ENCODE measurements at places on chromosomes 1 and 21.
A peak's percentile ranks its signal among the peaks of the same experiment; 100 is the strongest.

DNA sequence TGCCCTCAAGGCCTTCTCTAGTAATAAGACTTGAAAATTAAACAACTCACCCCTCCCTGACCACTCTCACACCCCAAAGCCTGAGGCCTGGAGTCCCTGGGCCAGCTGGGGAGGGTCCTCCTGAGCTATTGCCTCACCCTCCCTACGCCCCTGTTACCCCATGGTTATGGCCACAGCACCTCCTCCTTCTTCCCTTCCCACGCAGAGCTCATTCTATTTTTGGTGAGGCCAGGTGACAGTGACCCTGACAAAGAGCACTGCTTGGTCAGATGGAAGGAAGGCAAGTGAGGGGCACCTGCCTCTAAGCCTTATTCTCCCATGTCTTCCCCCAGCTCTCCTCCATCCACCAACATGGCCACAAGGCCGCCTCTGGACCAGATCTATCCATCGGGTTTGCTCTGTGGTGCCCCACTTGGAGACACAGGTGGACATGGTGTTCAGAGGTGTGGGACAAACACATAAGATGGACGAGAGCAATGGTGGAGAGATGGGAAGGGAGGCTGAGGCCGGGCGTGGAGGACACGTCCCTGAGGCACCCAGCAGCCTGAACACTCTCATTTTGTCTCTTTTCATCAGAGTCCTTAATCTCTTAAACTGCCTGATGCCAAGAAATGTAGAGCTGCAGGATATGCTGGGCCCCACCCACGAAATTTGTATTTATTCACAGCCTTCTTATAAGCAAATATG is 42.6 kb downstream of the FCRL5 start:
- DNase-seq = no peak

GRCh38 chr1:212973426-212973825 is 23.1 kb downstream of the VASH2 start:
- no peak for DNase-seq

- DNase-seq = no peak
Measured at GRCh38 chr21:42187976-42188653, 30.8 kb upstream of the ABCG1 start.

DNA sequence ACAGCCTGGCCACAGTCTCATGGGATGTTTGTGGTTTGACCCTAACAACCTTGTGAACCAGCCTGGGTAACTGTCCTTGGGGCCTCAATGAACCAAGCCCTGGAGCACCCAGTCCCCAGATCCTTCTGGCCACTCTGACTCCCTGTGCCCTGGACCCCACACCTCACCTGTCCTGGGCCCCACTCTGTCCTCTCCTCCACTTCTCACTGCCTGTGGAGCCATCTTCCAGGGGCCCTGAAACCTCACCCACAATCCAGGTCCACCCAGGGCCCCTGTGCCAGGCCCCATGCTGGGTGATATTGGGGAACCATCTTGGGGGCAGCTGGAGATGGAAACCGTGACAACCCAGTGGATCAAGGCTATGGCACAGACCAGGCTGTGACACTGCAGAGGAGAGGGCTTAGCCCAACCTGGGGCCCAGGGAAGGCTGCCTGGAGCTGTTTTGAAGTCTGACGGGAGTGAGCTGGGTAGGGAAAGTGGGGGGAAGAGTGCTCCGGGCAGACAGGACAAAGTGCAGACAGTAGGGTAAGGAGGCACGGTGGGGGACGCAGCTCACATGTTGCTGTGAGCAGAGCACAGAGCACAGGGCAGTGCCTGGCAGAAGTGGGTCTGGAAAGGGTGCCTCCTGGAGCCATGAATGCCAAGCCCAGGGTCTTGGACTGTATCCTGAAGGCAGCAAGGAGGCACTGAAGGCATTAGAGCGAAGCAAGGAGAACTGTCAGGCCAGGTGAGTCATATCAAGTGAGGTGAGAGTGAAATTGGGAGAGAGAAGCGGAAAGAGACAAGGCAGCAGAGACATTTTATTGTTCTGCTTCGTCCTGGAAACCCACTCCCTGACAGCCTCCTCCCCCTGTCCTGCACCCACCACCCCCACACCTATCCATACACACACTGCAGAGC is 12.1 kb upstream of the LRP8 start:
- DNase-seq = no peak

- DNase-seq = peak; percentile 40
Measured at GRCh38 chr1:212608959-212609700, 569 bp downstream of the ATF3 start.

DNA sequence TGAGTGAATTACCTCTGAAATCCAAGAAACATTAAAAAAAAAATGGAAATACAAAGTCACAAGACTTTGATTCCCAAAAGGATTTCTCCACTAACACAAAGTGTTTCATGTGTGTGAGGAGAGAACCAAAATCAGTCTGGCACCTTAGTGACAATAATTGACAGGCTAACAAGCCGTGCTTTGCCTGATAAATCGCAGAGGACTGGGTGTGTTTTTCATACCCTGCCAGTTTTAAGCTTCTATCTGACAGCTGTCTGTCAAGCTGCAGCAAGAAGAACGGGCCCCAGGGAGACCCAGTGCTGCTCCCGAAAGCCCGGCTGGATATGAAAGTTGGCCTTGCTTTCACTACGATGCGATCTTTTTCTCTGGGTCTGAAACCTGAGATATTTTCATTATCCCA is 101.6 kb upstream of the KCNK2 start:
- no peak for DNase-seq

DNA sequence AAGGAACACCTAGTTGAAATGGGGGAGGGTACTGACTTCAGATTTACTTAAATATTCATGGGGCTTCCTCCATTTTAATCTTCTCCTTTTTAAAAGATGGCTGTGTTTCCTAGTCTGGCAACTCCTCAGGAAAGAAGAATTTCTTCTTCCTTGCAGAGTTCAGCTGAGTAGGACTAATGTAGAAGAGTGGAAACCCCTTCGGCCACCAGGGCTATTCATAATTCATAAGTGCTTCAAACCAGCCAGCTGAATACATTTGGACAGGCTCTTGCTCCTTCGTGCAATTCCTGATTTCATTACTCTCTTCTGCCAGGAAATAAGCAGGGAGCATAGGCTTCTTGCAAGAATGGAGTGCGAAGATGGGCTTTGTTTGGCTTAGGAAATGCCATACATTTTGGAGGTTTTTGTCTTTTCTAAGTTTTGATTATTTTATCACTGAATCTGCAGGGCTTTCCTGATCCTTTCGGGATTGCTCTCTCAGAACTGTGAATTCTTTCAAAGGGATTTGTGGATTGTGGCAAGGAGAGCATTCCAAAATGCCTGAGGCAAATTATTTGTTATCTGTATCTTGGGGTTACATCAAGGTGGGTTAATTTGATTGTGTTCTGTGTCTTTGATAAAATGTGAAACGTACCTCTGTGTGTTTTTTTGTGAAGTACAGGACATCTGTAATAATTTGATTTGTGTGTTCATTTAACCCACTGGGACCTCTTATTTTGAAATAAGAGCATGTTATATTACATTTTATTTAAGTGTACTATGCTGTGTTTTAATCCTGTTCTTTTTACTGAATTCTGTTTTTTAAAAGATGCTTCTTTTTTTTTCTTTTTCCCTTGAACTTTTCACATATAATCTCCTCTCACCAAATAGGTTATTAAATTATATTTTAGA is 179.4 kb upstream of the SGIP1 start:
- DNase-seq = no peak

- peak; percentile 14 for DNase-seq
Measured at GRCh38 chr1:221457685-221458446, 284.0 kb downstream of the DUSP10 start.

- no peak for DNase-seq
Measured at GRCh38 chr1:6456800-6457466, 9.0 kb downstream of the TNFRSF25 start.

GRCh38 chr1:198543670-198544260 is 3.3 kb upstream of the ATP6V1G3 start:
- no peak for DNase-seq

DNA sequence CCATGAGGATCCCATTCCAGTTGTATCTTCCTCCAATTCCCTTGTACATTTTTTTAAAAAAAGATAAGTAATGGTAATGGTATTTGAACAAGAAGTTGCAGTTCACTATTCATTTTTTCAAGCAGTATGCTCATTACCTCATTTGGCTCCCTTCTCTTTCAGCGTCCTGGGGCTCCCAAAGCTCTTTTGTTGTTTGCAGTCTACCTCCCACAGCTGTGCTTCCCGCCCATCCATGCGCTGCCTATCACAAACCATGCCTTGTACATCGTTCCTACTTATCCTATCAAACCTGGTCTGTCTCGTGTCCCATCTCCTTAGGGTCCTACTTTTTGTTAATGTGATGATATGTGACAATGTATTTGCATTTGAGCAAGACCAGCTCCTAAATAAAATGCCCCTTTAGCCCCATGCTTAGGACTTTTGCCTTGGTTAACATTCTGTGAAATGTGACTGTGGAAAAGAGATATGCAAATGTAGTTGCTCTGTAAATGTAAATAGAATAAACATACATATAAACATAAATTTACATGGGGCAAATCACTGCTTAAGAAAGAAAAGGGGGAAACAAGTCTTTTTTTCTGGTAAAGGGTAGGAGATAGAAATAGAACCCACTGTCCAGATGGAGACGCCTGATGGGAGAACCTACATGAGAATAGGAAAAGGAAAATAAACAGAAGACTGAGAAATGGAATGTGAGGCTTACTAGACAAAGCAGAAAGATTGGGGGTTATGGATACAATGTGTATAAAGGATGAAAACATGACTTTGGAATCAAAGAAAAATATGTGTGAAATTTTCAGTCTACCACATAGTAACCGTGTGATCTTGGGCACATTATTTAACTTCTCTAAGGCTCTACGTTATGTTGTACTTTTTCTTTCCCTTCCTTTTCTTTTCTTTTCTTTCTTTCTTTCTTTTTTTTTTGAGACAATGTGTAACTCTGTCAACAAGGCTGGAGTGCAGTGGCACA is 59.8 kb upstream of the PLXNA2 start:
- no peak for DNase-seq

DNA sequence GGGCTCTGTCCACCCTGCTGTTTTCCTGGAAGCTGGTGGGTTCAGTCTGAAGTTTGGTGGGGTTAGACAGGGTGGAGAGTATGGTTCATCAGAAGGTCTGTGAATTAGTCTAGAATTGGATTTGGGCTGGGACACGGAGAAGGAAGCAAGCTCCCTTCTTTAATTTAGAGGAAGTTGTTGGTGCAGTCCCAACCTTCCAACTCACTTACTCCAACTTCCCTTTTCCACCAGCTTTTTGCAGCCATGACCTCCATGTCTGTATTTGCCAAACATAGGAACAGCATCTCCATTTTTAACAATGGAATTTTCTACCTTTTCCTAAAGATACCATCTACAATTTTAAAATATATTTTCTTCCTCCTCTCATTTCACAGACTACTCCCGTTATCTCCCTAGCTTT is 28.5 kb upstream of the PRELP start:
- DNase-seq = no peak

- DNase-seq = no peak
Measured at GRCh38 chr1:2110738-2111673, 60.8 kb downstream of the PRKCZ start.

GRCh38 chr1:17664322-17664721 is 90.8 kb upstream of the ACTL8 start:
- DNase-seq = no peak

DNA sequence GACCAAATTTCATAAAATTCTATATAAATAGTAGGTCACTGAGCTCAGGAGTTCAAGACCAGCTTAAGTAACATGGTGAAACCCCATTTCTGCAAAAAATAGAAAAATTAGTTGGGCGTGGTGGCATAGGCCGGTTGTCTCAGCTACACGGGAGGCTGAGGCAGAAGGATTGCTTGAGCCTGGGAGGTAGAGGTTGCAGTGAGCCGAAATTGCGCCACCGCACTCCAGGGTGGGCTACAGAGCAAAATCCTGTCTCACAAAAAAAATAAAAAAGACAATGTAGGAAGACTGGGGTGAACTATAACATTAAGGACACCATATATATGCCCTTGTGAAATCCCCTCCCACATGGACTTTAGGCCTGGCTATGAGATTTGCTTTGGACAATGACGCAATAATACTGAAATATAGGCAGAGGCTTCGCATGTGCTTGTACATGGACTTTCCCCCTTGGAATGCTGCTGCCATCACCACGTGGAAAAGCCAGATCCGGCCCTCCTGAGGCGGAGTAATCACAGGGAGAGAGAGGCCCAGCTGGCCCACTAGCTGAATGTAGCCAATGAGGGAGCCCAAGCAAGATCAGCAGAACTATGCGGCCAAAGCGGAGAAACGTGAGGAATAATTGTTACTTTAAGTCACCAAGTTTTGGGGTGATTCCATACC is 13.1 kb upstream of the USP1 start:
- no peak for DNase-seq

DNA sequence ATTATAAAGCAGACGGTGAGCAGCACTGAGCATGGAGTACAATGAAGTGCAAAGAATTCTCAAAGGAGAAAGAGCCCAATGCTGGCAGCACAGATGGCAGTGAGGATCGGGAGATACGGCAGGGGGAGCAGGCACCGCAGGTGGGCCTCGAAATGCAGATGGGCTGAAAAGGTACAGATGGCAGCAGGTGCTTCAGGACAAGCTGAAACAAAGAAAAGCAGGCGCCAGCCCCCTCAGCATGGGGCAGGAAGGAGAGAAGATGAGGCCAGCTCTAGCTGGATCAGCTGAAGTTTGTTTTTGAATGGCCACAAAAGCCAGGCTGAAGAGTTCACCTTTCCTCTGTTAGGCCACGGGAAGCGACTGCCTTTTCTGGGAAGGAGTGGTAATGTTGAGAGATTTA is 7.7 kb downstream of the CFAP298 start:
- DNase-seq = no peak

DNA sequence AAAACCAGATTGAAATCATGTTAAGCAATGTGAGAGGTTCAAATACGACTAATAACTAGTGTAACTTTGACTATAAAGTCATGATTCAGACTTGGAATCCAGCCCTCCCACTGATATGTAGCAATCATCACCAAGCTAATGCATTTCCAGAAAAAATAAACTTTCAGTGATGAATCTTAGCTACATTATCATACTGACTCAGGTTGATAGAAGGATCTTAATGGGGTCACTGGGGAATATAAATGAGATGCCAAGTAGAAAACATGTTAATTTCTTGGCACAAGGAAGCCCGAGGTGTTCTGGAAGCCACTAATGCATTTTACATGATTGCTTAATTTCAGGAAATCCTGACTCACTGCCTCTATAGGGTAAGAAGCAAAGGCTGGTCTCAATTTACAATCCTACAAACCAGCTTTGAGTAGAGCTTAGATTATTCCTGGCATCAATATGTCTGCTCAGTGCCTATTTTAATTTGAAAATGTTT is 67.7 kb downstream of the SELENOF start:
- peak; percentile 61 for DNase-seq

DNA sequence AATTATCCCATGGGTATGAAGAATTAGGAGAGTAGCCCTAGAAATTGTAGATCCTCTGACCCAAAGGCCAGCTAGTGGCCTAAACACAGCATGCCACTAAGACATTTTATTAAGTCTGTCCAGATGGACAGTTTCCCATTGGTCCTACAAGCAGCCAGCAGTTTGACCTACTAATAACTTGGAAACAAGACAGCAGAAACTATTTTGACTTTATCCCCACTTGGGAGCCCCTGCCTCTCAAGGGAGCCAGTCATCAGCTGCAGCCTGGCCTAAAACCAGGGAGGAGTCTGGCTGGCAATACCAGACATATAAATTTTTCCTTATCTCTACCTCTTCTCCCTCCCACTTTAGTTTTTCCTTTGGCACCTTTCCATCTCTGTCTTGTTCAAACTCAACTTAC is 222.6 kb upstream of the KCTD3 start:
- no peak for DNase-seq

GRCh38 chr1:87790756-87791155 is 462.1 kb downstream of the LMO4 start:
- no peak for DNase-seq
